ENCODE measurements at places on chromosomes 2 and 18.
A peak's percentile ranks its signal among the peaks of the same experiment; 100 is the strongest.

- DNase-seq = no peak
Measured at GRCh38 chr18:27558388-27559155, 373.5 kb upstream of the CHST9 start.

GRCh38 chr2:170512266-170512665 is 202.9 kb upstream of the SP5 start:
- DNase-seq = no peak

DNA sequence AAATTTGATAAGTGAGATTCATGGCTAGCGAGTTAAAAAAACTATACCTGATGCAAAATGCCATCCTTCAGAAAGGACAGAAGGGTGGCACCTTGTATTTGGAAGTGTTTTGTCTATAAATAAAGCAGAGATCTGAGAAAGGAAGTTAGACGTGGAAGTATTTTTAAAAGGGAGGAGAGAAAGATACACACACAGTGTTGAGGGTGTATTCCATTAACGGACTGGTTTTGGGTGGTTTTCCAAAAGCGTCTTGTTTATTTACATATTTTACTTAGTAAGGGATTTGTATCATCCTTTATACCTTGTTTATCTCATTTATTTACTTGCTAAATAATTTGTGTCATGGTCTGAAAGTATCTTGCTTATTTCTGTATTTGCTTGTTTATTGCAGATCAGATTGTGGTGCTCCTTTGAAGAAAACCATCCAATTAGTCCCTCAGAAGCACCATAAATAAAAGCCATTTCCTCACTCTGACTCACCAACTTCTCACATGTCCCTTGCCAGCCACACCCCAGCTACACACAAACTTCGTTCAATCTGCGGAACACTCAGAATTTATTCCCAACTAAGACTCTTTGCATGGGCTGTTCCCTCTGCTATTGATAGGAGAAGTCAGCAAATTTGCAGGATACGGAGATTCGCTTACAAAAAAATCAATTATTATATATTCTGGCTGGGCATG is 90.8 kb downstream of the FAM124B start:
- no peak for DNase-seq

DNA sequence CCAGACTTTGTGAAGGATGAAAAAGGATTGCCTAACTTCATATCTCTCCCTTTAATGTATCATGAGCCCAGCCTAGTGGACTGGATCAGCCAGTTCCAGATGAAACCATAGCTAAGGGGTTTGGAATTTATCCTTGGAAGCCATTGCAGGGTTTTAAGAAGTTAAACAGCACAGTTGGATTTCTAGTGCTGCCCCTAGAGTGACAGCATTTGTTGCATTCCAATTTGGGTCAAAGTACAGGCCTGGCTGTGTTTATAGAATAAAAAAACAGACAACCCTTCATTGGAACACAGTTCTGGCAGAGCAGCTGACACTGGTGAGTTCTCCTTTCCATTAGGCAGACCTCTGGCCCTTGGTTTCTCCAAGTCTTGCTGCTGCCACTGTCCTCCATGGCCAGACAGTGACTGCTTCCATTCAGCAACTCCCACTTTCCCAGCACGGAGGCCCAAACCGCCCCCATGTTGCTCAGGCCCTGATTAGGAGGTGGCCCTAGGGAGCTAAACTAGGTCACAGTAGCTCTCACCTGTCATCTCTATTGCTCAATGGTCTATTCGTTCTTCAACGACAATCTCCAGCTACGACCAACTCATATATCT is 8.0 kb downstream of the GPR39 start:
- no peak for DNase-seq

DNA sequence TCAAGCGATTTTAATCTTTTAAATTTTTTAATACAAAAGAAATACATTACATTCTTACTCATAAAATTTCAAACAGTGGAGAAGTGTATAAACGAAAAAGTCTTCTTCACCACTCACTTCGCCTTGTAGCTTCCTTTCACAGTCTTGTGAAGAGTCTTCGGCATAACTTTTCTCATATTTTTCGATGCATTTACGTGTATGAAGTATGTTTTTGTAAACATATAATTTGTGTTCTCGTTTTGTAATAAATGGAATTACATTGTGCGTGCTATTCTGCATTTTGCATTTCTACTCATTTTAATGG is 1.1 kb downstream of the SP140L start:
- no peak for DNase-seq

DNA sequence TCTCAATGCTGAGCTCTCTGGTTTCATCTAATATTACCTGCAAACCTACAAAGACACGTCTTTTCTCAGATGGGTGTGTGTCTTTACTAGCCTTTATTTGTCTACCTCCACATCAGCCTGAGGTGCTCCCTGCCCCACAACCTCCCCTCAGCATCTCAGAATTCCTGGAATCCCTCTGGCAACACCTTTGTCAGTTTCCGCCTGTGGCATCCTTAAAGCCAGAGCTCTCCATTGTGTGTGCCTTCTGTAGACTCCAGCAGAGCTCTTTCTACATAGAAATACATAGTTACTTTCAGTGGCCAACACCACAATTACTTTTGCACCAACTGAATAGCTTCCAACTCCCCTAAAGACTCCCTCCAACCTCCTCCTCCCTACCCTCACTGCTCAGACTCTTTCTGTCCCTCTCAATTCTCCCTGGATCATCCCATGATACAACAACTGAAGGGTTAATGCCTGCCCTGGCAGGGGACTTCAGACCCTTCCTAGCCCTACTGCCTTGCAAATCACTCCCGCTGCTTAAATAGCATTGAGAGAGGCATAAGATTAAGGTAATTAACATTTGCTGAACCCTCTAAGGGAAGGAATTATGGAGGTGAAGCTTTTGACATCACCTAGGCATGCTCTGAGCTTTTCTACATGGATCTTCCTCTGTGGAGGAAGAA is 39.6 kb upstream of the RMDN2 start:
- DNase-seq = no peak

- DNase-seq = no peak
Measured at GRCh38 chr2:8054070-8054469, 627.8 kb upstream of the ID2 start.

DNA sequence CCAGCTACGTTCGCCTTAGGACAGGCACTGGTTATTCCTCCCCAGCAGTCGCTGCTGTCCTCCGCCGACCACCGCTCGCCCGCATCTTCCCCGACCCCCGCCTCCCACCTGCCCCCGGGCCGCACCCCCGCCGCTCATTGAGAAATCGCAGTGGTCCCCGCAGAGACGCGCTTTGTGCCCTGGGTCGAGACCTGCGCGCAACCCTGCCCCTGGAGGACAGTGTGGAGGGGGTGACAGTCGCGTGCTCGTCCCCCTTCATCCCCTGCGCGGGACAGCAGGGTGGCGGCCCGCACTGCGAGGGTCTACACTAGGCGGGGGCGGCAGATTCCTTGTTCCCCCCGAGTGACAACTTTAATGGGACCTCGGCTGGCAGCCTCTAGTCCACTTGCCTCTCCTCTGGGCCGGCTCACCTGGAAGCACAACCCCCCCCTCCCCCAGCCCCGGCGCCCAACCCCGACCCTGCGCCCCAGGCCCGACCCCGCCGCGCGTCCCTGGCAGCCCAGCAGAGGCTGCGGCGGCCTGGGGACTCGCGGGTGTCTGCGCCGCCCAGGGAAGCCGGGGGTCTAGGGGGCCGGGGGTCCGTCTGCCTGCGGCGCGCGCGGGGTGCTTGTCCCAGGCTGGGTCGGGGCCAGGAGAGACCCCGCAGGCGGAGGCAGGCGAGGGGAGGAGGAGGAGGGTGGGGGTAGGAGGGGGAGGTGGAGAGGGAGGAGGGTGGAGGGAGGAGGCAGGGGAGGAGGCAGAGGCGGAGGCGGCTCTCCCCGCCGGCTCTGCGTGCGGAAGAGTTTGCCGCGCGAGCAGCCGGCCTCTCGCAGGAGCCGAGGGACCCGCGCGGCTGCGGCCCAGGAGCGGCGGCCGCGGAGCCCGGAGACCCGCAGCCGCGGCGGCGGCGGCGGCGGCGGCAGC is at the start of gene NPAS2:
TSS of gene NPAS2 (plus strand) at position 770 of the 903 bp plus-strand sequence. CDS start 84,616 bp downstream, outside the sequence.
- DNase-seq = no peak

DNA sequence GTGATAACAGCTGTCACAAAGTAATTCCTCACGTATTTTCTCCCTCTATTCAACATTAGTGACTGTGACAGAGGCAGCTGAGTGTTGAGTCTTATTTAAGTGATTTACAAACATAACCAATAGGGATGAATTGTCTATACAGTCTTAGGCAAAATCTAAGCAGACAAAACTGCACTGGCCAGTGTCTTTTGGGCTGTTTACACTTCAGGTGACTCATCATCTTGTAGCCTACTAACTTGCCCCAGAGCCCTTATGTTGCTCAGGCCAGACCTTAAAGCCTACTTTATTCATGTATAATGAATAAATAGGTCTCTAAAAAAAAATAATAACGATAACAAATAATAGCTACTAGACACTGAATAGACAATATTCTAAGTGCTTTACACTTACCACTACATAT is 17.2 kb downstream of the THOC1 start:
- peak; percentile 36 for DNase-seq

GRCh38 chr2:226979004-226979403 is 143.2 kb downstream of the RHBDD1 start:
- DNase-seq = peak; percentile 43

DNA sequence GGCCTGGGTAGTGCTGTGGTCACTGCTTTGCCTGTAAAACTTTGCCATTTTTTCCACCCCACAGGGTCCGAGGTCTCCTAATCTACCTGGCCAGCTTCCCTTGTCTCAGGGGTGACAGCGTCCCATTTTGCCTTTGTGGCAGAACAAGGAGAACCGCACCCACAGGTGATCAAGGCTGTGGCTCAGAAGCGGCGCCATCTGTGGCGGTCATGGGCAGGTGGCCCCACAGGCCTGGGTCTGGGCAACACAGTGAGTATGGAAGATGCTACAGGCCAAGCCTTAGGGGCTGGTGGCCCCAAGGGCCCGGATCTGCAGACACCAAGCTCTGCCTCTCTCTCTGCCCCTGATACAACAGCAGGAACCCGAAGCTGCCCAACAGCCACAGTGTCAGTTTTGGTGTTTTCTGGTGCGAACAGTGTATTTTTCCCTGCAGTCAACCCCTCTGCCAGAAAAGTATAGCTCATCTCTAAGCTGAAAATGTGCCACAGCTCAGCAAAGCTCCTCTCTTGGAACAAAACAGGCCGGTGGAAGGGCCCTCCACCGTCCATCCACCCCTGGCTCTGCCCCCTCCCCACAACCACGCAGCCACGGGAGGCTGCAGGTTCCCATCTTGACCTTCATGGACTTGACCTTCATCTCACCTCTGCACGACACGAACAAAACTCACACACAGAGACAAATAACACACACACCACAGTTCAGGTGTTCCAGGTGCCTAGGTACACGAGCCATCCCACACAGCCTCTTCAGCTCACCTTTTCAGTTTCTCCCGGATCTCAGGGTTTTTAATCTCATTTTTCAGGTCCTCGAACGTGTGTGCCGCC is 96.7 kb downstream of the PXDN start:
- DNase-seq = no peak

DNA sequence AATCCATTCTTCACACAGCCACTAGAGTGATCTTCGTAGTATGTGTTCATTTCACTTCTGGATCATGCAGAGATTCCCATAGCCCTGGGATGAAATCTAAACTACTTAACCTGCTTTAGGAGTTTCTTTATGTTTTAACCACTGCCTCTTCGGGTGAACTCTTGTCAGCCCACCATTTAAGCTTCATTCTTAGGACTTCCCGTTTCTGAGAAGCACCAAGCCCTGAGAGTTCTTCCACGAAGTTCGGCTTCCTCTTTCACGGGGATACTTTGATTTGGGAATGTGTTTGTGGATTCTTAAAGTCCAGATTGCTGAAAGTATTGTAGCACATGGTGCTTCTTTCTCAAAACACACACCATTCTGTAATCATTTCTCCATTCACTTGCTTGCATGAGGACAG is 205.0 kb downstream of the UBE2E3 start:
- DNase-seq = no peak

GRCh38 chr2:163990101-163990500 is 254.3 kb upstream of the FIGN start:
- no peak for DNase-seq

- no peak for DNase-seq
Measured at GRCh38 chr2:153667475-153667874, 188.9 kb upstream of the RPRM start.

DNA sequence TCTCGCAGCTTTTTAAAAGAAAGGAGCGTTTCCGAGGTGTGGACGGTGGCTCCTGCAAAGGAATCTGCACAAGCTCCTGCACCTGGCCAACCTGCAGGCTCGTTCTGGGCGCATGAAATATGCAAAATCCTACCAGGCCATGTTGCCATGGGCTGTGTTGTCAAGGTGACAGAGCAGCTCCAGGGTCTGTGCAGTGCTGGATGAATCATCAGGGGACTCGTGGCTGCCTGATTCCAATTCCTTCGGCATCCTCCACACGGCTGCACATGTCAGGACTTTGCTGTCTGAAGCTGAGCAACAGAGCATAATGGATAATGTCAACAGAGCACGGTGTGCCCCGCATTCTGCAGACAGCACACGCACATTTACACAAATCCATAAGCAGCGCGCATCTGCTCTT is 120.5 kb downstream of the EIPR1 start:
- no peak for DNase-seq

DNA sequence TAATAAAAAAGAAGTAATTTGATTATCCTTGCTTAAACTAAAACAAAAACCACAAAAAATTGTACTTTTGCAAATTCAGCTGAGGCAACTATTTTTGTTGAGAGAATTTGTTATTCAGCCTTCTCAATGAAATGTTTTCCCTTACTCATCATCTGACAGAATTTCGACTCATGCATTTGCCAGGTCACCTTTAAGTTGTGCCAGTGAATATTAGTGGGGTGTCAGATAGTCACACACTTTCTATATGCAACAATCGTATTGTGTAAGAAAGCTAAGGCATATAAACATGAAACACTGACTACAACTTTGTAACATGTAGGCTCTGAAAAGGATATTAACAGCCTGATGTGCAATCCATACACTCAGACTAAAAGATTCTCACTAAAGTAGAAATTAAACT is 1653.1 kb upstream of the SLC39A10 start:
- no peak for DNase-seq

DNA sequence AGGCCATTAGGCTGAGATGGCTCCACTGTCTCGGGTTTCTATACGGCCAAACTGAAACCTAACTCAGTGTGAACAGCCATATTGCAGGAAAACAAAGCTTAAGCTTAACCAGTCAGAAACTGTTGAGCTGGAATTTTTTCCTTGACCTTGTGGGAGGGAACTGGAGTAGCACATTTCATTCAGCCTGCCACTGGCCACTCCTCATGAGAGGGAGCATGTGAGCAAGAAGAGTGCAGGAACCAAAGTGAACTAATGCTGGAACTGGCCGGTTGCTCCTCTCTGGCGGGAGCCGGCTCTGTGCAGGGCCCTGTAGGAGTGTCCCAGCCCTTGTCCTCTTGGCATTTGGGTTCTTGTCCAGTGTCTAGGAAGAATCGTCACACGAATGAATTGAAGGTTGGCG is 5.9 kb upstream of the POLE4 start:
- DNase-seq = no peak

All from hematopoietic multipotent progenitor cell treated with erythropoietin and hydrocortisone succinate and interleukin-3 and kit ligand, for 17 days (in vitro differentiated cells).